ENCODE measurements at places on chromosomes 1 and 21.

DNA sequence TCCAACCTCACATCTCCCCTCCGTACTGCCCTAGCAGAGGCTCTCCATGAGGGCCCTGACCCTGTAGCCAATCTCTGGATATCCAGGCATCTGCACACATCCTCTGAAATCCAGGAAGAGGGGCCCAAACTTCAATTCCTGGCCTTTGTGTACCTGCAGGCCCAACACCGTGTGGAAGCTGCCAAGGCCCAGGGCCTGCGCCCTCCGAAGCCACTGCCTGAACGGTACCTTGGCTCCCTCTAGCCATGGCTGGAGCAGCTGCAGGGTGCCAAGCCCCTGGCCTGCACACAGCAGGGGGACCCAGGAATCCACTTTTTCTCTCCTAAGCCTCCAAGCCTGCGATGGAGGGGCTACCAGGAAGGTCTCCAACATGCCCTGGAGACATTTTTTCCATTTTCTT, 84.2 kb downstream of the PTGER3 start:
- no peak for DNase-seq

DNA sequence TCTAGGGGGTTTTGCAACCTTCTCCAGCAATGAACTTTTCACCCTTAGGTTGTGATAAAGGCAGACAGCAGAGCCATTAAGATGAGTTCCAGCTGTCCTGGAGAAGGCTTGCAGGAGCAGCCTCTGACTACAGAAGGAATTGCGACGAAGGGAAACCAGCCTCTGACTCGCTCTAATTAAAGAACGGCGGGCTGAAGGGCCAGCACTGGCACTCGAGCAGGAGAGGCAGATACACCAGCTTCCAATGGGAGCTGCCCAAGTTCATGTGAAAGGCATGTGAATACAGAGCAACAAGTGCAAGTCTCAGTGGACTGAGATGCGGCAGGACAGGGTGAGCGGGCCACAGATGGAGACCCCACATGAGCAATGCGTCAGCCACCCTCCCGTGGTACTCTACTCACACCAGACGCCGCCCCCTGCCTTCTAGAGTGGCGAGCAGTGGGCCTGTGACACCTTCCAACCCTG, 15.7 kb downstream of the RCC2 start:
- no peak for DNase-seq

GRCh38 chr1:90826834-90827233, 109.7 kb upstream of the BARHL2 start:
- DNase-seq: no peak

DNA sequence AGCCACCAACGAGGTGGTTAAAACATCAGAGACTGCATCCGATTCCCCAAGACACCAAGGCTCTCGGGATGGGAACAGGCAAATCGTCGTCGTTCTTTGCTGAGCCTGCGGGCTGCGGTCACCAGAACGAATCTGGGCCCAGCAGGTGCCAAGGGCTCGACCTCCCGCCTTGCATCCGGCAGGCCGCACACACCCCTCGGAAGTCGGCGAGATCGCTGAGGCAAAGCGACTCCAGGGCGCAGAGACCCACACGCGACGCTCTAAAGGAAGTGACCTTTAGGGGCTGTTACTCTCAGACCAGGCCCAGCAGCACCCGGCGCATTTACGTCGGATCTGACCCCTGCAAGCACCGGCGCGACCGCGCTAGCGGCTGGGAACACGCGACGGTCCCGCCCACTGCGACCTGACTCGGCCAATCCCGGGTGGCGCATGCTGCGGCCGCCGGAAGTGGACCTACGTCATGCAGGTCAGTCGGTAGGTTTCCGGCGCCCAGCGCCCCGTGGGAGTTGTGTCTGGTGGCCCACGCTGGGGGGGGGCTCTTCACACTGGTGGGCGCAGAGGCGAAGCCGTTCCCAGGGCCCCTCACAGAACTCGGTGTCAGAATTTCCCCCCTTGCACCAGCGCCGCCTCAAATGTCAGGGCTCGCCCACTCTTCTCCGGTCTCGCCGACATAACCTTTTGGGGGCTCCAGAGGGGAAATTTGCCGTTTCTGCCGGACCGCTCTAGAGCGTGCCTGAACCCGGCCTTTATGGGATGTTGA, 7.5 kb upstream of the PARK7 start:
- peak; percentile 70 for DNase-seq

DNA sequence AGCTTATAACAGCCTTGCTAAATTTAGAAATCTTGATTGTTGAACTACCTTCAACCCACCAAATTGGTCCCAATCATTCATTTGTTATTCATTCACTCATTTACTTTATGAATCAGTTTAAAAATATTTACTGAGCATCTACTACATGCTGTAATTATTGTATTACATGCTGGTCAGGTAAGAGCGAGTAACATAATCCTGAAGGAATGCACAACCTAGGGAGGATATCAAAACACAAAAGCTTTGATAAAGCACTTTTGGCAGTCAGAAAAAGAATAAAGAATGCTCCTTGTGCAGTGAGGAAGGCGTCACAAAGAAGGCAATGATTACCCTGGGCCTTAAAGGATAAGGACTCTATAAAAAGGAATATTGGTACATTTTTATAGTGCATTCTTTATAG, 518.9 kb upstream of the NR5A2 start:
- DNase-seq: no peak

GRCh38 chr1:30923597-30923996, 15.0 kb upstream of the SDC3 start:
- no peak for DNase-seq

DNA sequence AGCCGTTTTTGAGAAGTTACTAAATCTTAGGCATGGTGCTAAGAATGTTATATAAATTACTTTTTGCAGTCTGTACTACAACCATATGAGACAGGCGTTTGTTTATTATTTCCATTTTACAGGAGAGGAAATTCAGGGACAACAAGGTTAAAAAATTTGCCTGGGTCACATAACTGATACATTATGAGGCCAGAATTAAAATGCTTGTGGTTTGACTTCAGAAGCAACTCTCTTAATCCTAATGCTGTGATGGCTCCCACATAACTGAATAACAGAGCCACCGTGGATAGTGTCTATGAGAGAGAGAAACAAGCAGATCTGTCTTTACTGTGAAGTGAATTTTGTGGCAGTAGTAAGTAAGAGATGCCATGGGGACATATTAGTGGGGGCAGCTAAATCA, 184.9 kb downstream of the NCAM2 start:
- DNase-seq: no peak

- no peak for DNase-seq
These were observed 9.2 kb downstream of the ZBTB48 start for GRCh38 chr1:6588893-6589520.

DNA sequence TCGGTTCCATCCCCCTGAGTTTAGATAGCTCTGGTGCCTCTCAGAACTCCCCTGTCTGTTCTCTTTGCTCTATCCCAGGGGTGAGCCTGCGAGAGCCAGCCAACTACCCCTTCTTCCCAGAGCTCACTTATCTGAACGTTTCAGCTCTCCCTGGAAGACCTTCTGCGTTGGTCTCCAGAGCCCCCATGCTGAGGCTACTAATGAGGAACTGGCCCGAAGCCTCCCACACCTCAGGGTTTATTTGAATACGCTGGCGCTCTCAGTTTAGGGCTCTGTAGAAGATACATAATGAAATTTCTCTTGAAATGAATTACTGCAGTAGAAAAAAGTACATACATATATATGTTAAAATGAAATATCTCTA, 43.5 kb downstream of the TCEANC2 start:
- DNase-seq: no peak

DNA sequence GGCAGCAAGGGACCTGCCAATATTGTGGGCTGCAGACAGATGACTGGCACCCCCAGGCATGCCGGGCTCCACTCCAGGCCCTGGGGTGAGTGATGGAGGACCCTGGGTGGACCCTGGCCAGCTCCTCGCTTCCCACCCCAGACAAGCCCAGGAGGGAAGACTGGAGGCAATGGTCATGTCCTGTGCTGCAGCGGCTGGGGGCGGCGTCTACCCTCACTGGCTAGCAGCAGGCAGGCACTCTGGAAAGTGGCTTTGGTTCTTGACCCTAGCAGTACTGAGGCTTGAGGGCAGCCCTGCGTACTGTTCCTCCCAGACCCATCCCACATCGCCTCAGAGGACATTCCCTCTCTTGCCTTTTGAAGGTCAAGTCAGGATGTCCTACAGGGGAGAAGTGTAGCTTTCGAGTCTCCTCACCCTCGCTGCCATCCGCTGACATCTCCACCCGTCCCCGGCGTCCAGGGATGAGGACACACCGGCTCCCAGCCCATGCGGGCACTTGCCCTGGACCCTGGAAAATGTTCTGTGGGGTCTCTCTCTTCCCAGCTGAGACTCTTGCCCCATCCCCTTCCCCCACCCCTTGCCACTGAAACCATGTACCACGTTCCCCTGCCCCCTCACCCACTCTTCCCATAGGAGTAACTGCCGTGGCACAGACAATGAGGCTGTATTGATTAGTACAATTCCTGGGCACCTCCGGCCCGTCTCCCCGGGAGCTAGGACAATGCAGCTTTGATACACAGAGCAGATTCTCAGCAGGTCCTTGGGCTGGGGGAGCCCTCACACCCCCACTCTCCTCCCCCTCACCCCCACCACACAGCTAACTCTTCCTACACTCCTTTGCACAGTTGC, 15.0 kb downstream of the SLC6A9 start:
- DNase-seq: no peak

DNA sequence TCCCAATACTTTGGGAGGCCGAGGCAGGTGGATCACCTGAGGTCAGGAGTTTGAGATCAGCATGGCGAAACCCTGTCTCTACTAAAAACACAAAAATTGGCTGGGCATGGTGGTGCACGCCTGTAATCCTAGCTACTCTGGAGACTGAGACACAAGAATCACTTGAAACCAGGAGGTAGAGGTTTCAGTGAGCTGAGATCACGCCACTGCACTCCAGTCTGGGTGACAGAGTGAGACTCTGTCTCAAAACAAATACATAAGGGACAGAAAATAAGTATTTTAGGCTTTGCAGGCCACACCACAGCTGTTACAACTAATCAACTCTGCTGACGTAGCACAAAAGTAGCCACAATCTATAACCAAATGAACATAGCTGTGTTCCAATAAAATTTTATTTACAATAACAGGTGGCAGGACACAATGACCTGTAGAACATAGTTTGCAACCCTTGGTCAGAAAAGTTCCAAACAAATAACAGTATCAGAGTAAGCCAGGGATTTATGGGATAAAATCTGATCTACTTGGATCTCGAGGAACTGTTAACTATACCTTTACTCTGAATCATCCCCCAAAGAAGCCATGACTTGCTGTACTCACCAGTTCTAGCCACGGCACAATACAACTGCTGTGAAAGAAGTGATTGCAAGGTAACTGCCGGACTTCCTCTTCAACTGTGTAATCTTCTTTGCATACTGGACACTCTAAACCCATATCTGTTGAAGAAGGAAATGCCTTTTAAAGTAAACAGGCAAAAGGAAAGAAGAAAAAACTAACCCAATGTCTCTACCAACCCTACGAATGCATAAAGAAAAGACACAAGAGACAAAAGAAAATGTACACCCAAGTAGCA, 28.3 kb downstream of the CD160 start:
- no peak for DNase-seq

GRCh38 chr1:71834601-71835441, 447.5 kb downstream of the NEGR1 start:
- DNase-seq: no peak

DNA sequence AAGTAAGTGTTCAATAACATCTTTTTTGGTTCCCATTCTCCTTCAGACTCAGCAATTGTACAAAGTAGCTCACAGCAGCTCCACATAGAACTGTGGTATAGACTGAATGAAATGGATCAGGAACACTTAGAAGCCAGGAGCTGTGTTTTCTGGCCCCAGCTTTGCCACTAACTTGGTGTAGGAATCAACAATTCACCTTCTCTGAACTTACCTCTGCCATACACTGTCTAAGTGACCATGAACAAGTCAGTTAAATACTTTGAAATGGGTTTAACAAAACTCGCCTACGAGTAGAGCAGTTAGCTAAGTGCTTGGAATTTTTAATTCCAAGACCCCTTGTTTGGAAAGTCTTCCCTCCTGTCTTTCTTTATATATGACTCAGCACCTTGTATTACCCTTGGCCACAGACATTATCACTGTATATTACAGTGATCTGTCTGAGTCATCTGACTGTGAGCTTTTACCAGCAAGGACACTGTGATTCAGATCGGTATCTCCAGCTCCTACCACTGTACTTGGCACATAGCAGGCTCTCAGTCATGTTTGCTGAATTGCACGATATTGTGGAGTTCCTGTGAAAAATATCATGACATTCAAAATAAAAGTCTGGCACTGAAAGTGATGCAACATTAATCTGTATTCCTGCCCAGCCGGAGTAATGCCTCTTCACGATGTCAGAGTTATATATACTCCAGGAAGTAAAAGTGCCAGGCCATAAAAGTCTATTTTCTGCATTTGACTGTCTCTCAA, 101.7 kb upstream of the BEND5 start:
- no peak for DNase-seq

DNA sequence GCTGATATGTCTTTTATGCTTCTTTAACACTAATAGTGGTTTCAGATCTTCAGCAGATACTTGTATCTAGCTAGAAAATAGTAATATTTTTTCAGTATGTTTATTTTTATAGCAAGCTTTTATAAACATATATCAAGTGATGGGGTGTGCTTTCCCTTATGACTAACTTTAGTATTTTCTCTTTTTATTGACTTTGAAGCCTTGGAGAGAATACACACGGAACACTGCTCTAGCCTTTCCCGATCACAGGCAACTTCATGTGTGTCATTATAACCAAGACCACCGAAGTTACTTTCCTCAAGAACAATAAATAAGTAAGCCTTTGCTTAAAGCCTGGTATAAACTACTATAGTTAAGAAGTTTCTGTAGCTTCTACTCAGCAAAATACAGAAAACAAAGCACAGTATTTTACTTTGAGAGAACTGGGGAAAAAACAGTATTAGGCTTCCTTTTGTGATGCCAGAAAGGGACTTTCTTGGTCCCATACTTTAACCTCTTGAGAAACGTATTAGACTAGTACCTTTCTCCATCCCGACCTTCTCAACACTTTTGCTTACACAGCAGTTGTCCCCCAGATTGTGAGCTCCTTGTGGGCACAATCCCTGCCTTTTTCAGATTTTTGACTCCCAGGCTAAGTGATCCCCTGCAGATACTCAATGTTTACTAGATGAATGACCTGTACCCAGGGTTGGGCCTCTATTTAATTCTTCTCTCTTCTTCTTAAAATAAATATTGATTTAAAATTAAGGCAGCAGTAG, 3.3 kb downstream of the ADSS2 start:
- DNase-seq: no peak

DNA sequence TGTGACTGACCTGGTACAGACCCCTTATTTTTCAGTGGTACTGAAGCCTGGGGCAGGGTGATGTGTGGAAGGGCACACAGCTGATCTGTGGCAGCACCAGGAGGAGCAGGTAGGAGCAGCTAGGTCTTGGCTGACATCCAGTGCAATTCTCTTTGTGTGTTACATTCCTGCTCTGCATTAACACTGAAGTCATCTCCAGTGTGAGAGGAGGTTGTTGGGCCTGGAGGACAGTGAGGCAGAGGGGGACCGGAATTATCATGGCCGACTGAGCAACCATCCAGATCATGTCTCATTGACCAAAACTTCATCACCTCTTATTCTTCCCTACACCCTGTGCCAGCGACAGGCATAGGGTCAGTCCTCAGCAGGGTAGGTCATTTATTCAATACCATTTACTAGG, 1.5 kb downstream of the SLAMF8 start:
- DNase-seq: no peak
